ENCODE measurements at places on chromosomes 1 and 21.
A peak's percentile ranks its signal among the peaks of the same experiment; 100 is the strongest.

- no peak for DNase-seq
Observed at GRCh38 chr1:32681509-32681908, 21.1 kb downstream of the SYNC start.

DNA sequence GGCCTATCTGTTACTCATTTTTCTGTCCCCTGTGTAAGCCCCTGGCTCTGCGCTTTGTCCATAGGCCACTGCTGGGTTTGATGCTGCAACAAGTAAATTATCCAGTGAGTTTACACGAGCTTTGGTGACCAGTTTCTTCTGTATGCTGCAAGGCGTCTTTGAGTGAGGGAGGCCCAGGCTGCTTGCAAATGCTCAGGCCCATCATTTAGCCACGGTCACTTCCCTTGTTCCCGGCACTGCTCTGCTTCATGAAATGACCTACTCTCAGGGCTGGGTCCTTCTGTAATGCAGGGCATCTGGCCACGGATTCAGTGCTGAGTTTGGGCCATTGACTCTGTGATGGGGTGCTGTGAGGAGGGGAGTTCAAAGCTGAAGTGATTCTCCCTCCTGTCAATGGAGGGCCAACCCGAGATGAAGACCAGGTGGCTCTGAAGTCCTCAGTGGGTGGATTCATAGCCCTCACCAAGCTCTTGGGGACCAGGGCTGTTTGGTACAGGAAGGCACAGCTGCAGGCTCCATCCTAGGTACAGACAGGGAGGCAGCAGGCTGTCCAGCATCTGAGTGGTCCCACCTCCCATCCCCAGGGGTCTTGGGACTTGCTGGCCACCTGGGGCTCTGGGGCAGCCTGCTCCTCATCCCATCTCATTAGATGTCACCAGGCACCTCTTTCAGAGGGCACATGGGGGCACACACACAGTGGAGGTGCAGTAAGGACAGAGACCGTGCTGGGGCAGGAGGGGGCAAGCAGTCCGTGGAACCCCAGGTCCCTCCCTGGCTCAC lies 21.7 kb downstream of the LHX4 start:
- no peak for DNase-seq

DNA sequence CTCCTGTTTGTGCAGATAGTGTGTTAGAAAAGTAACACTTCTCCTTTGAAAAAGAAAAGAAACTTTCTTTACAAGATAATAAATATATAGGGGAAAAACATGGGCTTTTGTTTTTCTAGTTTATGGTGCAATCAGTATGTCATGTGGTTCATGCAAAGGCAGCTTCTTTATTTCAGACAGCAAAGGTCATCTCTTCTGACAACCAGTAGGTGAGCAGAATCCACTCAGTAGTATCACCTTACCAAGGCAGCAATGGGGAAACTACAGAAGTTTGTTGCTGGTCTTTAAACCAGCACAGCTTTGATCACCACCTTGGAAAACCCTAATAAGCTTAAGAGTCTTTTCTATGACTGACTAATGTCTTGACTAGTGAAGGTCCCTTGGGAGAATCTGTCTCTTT lies 13.0 kb upstream of the SAMSN1 start:
- DNase-seq: no peak

GRCh38 chr1:230827801-230828200 lies 40.5 kb downstream of the C1orf198 start:
- no peak for DNase-seq

DNA sequence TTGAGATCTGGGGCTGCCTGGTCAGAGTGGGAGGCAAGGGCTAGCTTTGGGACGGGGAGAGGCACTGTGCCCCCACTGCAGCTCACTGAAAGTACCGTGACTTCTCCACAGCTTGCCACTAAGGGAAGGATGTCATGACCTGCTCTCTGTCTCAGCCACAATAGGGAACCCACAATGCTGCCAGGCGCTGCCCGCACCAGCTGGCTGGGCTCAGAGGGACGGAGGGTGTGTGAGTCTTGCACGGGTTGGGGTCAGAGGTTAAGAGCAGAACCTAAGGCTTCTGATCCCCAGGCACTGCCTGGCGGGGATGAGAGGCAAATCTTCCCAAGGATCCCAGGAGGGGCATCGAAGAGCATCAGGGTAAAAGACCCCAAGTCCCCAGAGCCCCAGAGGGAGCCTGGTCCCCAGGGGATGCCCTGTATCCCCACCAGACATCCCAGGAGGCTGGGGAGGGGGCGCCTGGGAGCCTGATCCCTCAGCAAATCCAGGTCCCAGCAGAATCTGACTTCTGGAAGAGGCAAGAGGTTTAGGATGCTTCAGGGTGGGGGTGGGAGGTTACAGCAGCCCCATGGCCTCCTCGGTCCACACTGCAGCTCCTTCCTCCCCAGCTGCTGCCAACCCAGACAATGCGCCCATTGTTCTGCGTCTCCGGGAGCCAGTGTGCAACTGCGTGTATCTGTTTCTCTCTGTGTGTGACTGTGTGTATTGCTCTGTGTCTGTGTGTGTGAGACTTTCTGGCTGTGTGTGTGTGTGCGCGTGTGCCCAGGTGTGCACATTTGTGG lies 2.0 kb upstream of the MARCKSL1 start:
- no peak for DNase-seq

- DNase-seq: no peak
Observed at GRCh38 chr1:64129701-64130100, 73.7 kb upstream of the UBE2U start.

- DNase-seq: no peak
Observed at GRCh38 chr1:217026531-217026930, 303.3 kb upstream of the ESRRG start.

- DNase-seq: no peak
Observed at GRCh38 chr1:115447672-115448071, 109.6 kb upstream of the NGF start.

GRCh38 chr1:54294887-54295286 lies 94.9 kb downstream of the MRPL37 start:
- no peak for DNase-seq

DNA sequence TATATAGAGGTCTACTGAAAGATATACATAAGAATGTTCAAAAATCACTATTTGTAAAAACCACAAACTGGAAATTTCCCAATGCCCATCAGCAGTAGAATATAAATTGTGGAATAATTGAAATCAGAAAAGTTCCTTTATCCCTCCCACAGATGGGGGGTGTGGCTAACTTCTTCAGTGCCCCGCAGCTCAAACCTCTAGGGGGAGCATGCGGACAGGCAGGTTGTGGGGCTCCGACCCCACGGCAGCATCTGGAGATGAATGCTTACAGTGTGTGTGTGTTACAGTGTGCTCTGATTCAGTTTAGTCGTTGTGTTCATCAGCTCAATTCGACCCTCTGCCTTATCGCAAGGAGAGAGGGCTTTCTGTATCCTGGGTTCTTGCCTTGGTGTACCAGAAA lies 262.1 kb upstream of the LRRC7 start:
- no peak for DNase-seq

GRCh38 chr1:170146720-170147263 lies 1.0 kb downstream of the NTMT2 start:
- DNase-seq: no peak

DNA sequence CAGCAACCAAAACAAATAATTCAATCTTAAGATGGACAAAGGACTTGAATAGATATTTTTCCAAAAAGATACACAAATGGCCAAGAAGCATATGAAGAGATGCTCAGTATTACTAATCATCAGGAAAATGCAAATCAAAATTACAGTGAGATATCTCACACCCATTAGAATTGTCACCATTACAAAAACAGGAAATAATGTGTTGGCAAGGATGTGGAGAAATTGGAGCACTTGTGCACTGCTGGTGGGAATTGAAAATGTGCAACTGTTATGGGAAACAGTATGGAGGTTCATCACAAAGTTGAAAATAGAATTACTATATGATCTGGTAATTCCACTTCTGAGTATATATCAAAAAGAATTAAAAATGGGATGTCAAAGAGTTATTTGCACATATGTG lies 83.2 kb downstream of the SH3GLB1 start:
- DNase-seq: no peak

GRCh38 chr1:195236991-195237889 lies 1371.0 kb downstream of the KCNT2 start:
- DNase-seq: no peak

DNA sequence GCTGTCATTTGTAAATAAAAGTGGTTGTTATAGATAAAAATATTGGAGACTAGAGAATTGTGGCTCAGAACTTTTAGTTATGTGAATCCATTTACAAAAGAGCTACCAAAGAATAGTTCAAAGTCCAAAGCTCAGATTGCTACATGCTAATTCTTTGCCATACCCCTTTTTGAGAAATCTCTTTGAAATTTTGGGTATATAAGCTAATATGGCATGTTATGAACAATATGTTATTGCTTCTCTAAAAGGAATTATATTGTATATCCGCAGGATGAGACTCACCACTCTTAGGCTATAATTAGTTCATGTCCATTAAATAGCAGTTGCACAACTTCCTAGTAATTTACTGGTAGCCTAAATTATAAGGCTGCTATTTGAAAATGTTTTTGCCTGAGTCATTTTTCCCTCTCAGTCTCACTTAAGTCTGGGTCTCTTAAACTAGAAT lies 178.0 kb downstream of the ZNF281 start:
- DNase-seq: no peak

DNA sequence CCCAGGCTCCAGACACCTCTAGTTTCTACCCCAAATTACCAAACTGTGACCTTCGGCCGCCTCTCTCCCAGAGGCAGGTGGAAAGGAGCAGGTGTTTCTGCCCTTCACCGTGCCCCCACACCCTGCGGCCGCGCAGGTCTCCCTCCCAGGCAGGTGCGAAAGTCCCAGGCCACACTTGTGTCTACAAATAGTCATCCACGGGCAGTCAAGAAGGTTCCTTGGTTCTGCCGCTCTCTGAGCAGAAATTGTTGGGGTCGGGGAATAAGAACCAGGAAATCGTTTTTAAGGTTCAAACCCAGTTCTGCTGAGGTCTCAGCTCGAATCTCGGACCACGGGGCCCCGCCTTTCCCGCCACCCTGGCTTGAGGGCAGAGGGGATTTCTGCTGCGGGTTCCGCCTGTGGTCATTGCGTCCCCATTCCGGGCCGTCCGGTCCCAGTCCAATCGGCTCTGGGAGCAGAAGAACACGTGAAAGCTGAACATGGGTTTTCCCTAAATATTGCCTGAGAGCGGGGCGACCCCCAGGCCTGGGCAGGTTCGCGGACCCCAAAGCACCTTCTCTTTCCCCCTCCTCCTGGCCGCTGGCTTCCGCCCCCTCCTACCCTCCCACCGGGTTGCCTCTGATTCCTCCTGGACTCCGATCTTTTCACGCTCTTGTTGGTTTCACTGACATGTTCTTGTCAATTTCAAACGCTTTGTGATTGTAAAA lies 1.2 kb upstream of the ATF3 start:
- DNase-seq: no peak

DNA sequence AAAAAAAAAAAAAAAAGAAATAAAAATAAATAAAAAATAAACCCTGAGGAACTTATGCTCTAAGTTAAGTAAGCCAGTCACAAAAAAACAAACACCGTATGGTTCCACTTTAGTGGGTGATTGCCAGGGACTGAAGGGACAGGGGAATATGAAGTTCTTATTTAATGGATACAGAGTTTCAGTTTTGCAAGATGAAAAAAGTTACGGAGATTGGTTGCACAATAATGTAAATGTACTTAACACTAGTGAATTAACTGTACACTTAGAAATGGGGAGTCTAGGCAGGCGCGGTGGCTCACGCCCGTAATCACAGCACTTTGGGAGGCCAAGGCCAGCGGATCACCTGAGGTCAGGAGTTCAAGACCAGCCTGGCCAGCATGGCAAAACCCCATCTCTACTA lies 111.4 kb downstream of the ASH1L start:
- DNase-seq: no peak

- DNase-seq: peak; percentile 47
Observed at GRCh38 chr1:29271724-29272123, 35.4 kb downstream of the PTPRU start.

DNA sequence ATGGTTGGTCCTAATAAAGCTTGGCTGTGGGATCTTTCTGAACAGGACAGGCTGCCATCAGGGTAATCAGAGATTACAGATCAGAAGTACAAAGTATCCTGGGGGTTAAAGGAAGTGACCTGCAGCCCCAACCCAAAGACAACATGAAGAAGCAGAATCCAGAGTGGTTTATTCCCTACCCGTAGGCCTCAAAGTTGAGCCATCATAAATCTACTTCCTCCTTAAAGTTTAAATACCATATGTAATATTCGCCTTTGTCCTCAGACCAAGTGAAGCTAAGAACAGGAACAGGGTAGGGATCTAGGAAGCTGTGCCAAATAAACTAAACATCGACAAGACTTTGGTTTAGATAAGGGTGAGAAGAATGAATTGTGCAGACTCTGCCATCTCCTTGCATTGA lies 15.9 kb upstream of the DHX9 start:
- DNase-seq: no peak

GRCh38 chr1:76138217-76138616 lies 63.7 kb downstream of the ST6GALNAC3 start:
- no peak for DNase-seq

DNA sequence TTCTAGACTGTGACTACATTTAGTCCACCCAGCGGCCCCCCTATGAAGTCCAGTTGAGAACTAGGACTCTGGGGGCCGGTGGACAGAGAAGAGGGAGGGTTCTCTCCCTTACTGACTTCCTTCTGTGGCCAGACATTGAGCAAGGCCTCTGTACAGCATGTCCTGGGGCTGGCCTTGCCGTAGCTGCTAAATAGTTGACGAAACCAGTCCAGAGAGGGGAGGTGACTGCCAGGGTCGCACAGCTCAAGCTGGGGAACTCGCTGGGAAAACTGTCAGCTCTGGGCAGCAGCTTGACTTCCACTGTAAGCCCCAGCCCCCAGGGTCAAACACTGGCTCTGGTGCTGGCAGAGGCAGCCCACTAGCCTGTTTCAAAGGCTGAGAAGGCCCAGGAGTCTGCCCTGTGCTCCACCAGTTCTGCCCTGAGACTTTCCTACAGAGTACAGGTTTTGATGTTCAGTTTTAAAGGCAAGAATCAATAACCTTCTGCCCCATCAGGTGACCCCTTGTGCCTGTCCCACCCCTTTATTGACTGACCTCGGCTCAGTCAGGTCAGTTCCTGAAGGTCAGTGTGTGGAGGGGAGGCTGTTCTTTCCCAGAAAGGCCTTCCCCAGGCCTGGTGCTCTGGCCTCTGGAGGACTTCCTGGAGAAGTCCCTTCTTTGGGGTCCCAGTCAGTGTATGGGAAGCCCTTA lies 14.1 kb downstream of the PCSK9 start:
- no peak for DNase-seq
